ENCODE measurements at places on chromosomes 1 and 21. TPM values are rescaled to one million over a fixed set of nuclear protein-coding genes. Genes with fewer than 3 reads are reported as not detected.

DNA sequence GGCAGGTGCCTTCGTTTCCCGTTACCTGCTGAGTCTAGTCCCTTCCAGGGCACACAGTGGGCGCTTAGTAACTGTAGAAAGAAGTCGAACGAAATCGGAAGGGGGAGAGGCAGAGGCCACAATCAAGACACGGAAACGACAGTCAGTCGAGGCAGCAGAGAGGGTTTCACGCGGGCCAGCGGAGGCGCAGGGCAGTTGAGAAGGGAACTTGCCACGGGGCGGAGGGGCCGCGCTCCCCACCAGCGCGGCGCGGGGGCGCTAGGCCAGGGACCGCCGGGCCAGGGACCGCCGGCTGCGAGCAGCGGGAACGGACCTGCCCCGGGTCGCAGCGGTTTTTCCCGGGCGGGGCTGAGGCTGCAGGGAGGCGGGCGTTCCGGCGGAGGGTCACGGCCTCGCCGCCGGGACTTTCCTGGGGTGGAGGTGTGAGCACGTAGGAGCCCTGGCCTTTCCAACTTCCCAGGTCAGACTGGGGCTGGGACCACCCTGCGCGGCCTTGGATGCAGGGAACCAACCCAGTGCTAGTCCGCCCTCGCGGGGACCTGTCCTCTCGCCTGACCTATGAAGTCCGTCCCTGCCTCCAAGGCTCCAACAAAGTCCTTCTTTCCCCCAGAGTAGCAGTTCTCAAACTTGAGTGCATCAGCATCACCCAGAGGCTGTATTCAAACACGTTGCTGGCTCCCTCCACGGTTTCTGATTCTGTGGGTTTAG is 150.1 kb upstream of the FGGY start:
- no peak for DNase-seq

- DNase-seq, result no peak
These were observed 16.6 kb upstream of the C1QA start for GRCh38 chr1:22619798-22620197.

GRCh38 chr1:173423291-173423690 is 53.8 kb upstream of the PRDX6 start:
- DNase-seq, result no peak

DNA sequence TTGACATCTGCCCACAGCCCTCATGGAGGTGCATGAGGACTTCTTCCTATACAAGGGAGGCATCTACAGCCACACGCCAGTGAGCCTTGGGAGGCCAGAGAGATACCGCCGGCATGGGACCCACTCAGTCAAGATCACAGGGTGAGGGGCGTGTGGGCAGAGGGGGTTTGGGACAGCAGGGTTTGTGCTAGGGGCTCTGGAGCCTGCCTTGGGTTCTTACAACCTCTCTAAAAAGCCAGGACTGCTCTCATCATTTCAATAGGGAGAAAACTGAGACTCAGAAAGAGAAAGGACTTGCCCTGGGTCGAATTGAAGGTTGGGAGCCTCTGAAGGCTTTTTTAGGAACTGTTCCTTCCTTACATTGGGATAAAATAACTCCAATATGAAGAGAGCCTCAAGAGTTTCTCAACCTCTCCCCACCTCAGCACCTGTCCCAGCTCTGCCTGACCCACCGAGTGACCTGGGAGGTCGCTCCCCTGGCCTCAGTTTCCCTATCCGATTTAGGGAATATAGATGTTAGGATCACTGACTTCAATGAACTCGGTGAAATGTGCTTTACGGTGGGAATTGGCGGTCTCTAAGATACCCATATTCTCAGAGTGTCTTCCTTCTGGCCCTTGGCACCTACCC is 9.5 kb downstream of the TINAGL1 start:
- no peak for DNase-seq

GRCh38 chr21:45196620-45197019 is 91.1 kb downstream of the POFUT2 start:
- no peak for DNase-seq

- DNase-seq, result no peak
These were observed 24.9 kb downstream of the LDLRAP1 start for GRCh38 chr1:25568090-25568833.

The FAM89A gene
- 8.5 TPM for total RNA-seq

- DNase-seq, result no peak
These were observed 15.6 kb downstream of the SLFNL1 start for GRCh38 chr1:41005876-41006275.

- DNase-seq, result peak; percentile 93
These were observed 655 bp downstream of the USF1 start for GRCh38 chr1:161044908-161045735.

The CDC7 gene
- total RNA-seq, result 66.3 TPM

The RAVER2 gene
- 0.08 TPM for total RNA-seq

GRCh38 chr1:40306296-40306695 is 10.8 kb downstream of the COL9A2 start:
- no peak for DNase-seq

- DNase-seq, result no peak
These were observed at the start of gene LRRC71 for GRCh38 chr1:156920233-156921052. TSS of gene LRRC71 (plus strand) at chr1:156920632. CDS start at chr1:156920804, 172 bp downstream.

DNA sequence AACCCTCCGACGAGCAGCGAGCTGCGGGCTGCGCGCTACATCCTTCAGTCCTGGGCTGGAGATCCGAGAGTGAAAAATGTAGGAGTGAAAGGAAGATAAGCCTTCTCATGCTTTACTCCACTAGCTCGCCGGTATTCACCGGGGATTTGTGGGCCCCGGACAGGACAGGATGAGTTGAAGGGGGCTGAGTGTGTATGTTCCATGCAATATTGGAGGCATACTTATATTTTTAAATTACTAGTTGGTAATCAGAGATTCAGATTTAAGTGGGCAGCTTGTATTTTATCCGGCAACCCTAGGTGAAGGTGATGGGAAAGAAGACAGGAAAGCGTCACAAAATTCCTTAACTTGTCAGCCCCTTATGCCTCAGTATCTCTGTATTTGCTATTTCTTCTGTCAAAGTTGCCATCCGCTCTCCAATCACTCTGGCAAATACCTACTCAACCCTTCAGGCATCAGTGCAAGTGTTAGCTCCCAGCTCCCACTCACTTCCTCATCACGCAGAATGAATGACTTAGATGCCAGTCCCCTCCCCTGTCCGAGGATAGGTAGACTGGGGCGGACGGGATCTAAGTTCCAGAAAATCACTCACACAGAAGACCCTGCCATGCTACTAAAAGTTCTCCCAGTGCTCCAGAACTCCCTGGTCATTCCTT is 503 bp upstream of the PIGM start:
- DNase-seq, result peak; percentile 11

- DNase-seq, result no peak
These were observed 18.6 kb downstream of the DISP1 start for GRCh38 chr1:222833356-222833876.

The PDE9A gene
- 22.4 TPM for total RNA-seq

The TTC34 gene
- total RNA-seq, result 2.2 TPM

DNA sequence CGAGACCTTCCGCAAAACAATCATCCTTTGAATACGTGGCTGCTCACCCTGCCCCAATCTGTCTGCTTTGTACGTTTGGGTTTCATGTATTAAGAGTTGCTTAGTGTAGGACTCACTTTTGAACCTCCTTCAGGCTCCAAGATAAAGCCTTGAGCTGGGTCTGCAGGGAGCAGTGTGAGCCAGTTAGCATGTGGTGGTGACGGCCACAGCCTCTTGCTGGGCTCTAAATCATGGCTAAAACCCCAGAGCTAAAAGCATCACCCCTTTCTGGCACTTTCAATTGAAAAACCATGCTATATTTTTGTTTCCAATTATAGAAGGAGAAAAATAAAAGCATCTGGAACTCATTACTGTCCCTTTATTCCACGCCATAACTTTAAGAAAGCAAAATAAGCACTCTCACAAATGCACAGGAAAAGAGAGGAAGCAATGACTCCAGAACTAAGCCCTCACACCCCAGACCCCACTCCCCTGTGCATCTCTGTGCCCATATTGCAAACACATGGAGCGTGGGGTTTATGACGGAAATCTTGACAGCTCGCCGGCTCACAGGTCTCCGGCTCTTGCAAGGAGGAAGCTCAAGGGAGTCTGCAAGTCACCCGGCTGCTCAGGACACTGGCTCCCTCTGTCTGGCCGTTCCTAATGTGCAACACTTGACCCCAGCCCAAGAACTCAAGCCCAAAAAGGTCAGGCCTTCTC is 135.5 kb downstream of the MIS18A start:
- no peak for DNase-seq

DNA sequence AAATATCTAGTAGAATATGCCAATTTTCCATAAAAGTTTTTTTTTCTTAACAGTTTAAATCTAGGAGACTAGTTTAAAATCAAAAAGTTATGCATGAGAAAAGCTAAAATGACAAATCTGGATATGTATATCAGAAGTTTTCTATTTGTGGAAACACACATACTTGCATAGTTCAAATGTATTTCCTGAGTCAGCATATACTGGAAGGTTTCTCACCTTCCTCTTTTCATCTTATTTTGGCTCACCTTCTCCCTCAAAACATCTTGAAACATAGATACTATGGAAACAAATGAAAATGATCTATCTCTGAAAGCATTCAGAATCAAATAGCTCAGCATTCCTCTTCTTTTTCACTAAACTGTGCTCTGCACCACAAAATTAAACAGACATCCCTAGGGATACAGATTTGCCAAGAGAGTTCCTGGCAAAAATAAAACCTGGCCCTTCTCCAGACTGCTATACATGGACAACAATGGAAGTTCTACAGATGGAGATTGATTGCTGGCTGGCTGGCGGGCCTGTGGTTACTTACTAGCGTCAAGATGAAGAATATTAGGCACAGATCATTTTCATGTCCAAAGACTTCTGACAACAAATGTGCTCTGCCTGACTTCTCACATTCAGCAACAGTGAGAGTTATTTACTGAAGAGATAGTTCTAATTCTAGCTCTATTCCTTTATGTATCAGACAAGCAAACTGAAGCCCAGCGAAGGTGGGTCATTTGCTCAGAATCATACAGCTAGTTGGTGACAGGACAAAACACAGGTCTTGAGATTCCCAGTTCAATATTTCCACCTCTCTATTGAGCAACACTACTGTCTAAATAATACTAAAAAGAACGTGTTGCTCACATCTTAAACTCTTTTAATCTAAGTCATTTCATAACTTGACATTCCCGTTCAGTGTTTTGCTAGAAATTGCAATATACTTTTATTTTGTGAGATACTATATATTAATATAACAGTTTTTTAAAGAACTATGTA is 26.6 kb downstream of the DIPK1A start:
- peak; percentile 34 for DNase-seq

DNA sequence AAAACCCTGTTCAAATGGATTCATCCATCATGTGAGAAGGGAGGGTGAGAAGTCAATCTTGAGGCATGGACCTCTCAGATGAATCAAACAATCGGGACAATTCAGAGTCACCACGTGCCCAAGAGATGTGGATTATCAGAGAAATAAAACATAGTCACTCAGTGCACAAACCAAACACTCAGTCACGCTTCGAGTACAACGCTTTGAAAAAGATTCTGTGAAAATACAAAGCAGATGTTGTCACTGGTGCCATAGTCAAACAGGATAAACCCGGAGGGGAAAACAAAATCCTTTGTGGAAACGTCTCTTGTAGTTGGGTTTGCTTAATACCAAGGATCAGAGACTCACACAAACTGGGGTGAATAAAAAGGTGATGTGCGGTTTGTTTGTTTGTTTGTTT is 188.4 kb downstream of the RRAGC start:
- DNase-seq, result no peak

DNA sequence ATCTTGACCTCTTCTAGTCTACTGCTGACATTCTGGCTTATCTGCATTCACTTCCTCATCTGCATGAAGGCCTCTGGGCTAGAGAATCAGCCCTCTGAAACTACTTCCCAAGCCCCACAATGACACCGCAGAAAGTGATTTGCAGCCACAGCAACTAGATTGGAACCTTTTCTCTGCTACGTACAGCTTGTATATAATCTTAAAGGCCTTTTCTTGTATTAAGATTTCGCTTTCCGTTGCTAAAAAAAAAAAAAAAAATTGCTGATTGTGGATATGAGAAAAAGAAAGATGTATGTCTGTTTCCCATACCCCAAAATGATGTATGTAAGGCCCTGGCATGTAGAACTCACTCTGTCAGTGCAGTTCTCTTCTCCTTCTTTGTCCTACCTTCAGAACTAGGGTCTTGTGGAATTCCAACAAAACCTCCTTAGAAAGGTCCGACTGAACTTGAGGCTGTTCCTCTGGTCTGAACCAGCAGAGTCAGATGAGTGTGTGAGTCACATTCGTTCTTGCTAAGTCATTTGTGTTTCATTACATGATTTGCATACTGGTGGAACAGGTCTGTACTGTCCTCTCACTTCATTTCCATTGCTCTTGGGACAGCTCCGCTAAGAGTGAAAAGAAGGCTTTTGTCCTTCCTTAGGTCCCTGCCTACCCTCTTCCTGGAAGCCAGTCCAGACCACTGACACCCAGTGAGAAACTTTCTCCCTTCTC is 62.7 kb downstream of the PLPP3 start:
- DNase-seq, result peak; percentile 38

GRCh38 chr1:232795497-232796053 is 9.6 kb upstream of the MAP10 start:
- no peak for DNase-seq

DNA sequence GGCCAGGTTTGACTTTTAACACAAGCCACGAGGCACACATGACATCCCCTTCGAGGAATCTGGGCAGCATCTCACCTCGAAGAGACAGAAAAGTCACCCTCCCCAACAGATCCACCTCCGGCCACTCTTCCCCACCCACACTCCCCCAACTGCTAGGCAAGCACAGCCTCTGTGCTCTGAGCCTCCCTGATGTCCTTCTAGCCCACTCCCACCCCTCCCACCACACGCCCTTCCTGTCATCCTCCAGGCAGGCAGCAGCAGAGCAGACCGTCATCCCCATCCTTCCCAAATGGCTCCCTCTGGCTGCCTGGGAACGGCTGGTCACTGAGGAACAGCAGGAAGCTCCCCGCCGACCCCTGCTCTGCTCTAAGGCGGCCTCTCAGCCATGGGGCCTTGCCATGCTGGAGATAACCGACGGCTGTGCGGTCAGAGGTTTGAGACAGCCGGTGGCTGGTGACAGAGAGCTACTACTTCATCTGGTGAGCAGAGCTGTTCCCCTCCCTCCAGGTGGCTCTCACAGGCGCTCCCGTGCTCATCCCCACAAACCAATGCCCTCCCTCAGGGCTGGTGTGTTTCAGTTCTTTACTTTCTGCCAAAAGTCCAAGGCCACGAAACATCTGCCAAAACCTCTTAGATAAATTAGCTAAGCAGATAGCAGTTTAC is 25.6 kb downstream of the NPHP4 start:
- no peak for DNase-seq

GRCh38 chr1:119004781-119005180 is 16.6 kb upstream of the TBX15 start:
- DNase-seq, result no peak

DNA sequence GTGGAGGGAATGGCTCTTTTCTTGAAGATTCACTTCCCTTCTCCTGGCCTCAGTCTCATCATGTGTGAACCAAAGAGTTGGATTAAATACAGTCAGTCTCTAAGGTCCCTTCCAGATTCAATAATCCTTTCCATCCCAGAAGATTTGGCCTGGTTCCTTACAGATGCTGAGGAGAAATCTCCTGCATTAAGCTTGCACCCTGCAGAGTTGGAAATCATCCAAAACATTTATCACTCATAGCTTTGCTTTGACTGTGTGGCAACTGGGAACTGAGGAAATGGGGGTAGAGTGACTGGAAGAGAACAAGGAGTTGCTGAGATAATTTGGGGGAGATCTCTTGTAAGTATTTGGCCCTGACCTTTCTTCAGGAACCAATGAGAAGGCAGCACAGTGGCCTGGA is 220.5 kb upstream of the SGIP1 start:
- DNase-seq, result no peak
